Choroid plexus epithelial cell (primary cell): ENCODE measurements at places on chromosomes 11 and 22.
A peak's percentile ranks its signal among the peaks of the same experiment; 100 is the strongest.

DNA sequence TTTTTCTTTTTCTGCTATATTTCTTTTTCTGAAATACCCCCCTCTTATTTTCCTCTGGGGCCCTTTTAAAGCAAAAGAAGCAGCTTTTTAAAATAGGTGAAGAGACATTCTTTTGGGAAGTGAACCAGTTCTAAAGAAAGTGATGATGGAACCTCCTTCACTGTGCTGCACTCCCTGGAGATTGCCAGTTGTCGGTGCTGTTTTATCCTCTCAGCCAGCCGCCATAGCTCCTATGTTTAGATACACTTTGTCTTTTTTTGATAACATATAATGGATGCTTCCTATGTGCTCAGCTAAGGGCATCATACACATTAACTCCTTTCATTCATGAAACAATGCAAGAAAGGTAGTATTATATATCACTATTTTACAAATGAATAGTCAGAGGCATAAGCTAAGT is 14.0 kb downstream of the CFAP300 start:
- DNase-seq: peak; percentile 64

DNA sequence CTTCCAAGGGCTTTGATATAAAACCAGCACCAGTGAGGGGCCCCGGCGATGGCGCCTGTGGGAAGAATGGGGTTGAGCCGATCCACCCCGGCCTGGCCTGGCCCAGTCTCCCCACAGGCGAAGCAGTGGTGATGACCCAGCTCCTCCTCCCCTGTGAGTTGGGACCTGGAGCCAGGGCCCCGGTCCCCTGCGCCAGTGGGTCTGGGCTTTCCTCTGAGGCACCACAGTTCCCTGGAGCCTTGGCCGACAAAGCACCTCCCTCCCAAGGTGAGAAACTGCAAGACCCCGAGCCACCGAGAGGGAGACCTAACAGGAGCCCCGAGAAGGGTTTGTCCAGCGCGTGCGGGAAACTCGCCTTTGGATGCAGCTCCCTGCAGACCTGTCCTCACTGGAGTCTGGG is 942.9 kb downstream of the BRD1 start:
- no peak for DNase-seq

GRCh38 chr22:48619721-48620120 is 1208.0 kb downstream of the BRD1 start:
- no peak for DNase-seq

DNA sequence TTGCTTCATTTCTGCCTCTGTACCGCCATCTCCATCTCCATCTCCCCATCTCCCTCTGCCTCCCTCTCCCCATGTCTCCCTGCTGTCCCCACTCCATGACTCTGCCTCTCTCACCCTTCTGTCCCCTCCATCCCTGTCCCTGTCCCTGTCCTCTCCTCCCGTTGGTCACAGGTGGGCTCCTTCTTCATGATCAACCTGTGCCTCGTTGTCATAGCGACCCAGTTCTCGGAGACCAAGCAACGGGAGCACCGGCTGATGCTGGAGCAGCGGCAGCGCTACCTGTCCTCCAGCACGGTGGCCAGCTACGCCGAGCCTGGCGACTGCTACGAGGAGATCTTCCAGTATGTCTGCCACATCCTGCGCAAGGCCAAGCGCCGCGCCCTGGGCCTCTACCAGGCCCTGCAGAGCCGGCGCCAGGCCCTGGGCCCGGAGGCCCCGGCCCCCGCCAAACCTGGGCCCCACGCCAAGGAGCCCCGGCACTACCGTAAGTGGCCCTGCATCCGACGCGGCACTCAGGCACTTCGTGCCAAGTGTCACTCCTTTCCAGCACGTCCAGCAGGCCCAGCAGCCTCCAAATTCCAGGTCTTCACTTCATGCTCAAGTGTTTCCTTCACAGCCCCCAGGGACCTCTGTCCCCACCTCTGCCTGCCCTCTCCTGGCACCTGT is 76.0 kb downstream of the CACNA1I start:
- DNase-seq: no peak

DNA sequence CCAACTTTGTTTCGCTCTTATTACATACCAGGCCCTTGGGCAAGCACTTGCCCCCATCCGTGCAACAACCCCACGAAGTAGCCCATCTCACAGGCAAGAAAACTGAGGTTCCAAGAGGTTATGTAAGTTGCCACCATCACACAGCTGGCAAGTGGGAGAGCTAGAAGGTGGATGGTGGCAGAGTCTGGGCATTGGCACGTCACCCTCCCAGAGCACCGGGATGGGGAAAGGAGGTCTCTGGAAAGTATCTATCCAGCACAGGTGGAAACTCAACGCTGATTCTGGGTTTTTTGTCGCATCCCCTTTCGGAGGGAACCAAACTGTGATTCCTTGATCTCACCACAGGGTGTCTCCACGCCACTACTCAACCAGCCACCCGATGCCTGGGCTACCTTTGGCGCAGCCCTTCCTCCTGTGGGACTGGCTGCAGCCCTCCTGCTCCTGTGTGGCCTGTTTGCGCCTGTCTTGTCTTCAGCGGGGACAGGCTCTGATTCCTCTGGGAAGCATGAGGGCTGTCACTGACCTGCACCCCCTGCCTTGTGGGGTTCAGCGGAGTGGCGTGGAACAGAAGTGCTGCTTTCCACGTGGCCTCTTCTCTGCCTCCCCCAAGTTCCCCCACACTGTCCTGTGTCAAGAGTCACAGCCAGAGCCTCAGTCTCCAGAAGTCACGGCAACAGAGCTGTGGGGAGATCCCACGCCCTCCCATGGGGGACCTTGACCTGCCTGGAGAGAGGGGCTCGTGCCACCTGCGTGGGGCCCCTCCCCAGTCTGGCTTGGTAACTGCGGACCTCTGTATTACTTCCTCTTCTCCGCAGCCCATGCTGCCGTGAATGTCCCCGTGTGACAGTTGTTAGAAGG is 34.4 kb upstream of the TRIM29 start:
- DNase-seq: peak; percentile 79

GRCh38 chr11:9498457-9499078 is 37.8 kb downstream of the ZNF143 start:
- no peak for DNase-seq

GRCh38 chr11:46181843-46182424 is 60.7 kb upstream of the PHF21A start:
- no peak for DNase-seq

- DNase-seq: no peak
Observed at GRCh38 chr11:61310749-61311148, 15.6 kb upstream of the VWCE start.

GRCh38 chr22:45987136-45987861 is 10.3 kb upstream of the WNT7B start:
- no peak for DNase-seq

- peak; percentile 23 for DNase-seq
Observed at GRCh38 chr22:27063406-27063805, 406.0 kb downstream of the MIAT start.
